ENCODE measurements at places on chromosomes 4 and X. TPM values are rescaled to one million over a fixed set of nuclear protein-coding genes. Genes with fewer than 3 reads are reported as not detected.

Gene MAGEA2
- not detected for total RNA-seq

Gene DRP2
- total RNA-seq = 4.7 TPM

Gene PARM1
- total RNA-seq = 6.9 TPM

Gene GK2
- not detected for total RNA-seq

Gene TRIM61
- total RNA-seq = 0.98 TPM

Gene DDX53
- not detected for total RNA-seq

Gene NPNT
- total RNA-seq = 47.9 TPM
